Hepatocyte (in vitro differentiated cells): ENCODE measurements at places on chromosomes 16 and 17. TPM values are rescaled to one million over a fixed set of nuclear protein-coding genes. Genes with fewer than 3 reads are reported as not detected.

The DPEP2 gene
- 1.1 TPM in 1 of 2 replicates, not detected in the other for polyA plus RNA-seq

The PNMT gene
- 203 and 204 TPM in 2 replicates for polyA plus RNA-seq

The LGALS9B gene
- not detected in 2 replicates for polyA plus RNA-seq

The NEURL4 gene
- 9.5 and 13.9 TPM in 2 replicates for polyA plus RNA-seq

The SLX4 gene
- polyA plus RNA-seq = 1.9 and 3.4 TPM in 2 replicates

The TIMP2 gene
- 20.9 and 23.3 TPM in 2 replicates for polyA plus RNA-seq

DNA sequence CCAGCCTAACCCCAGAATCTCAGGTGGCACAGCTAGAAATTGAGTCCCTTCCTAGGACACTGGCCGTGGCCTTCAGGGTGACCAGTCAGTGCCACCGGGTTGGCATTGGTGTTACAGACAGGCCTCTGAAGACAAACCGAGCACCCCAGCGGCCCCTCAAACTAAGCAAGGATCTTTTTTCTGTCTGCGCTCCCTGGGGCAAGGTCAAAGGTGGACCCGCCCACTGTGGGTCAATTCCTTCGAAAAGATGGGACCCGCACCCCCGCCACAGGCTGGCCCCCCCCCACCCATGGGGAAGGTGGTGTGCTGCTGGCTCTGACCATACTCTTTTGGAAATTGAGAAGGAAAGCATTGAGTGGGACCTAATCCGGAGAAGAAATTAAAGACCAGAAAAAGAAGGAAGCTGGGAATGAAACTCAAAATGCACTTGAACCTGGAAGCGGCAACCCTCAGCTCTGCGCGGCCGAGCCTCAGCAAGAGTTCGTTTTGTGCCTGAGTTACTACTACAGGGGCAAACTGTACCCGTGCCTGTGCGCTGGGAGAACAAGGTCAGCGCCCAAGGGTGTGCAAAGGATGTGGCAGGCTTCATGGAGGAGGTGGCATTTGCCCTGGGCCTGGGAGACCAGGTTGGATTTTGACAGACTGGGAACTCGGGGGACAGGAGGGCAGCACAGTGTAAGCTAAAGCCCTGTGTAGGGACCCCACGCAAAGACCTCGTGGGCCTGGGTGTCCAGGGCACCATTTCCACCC is 20.4 kb downstream of the TMC6 start:
- no peak overlapping the region for H3K27ac ChIP-seq
- no peak for DNase-seq
- no peaks in the 10 kb centered on the region for H3K27me3 ChIP-seq
- H3K4me1 ChIP-seq = peaks cover 14% of the 10 kb centered on the region
- H3K4me3 ChIP-seq = no peak overlapping the region

- peak overlapping the region; percentile 25 for H3K27ac ChIP-seq
- H3K4me3 ChIP-seq = no peak overlapping the region
- no peaks in the 10 kb centered on the region for H3K4me1 ChIP-seq
Measured at GRCh38 chr17:29645515-29646051, 22.9 kb upstream of the CORO6 start.

DNA sequence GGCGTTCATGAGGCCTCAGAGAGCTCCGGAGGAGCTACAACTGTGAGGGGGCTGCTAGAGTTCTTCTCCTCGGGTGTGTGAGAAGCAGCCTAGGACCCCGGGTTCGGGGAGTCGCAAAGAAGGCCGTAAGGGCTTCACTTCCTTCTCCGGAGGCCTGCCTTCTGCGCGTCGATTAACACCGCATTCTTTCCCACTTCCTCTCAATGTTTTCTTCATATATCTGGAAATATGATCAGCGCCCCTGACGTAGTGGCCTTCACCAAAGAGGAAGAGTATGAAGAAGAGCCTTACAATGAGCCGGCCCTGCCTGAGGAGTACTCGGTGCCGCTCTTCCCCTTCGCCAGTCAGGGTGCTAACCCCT is 449 bp downstream of the SMCR8 start:
- H3K27ac ChIP-seq = peak overlapping the region; percentile 92
- no peak for DNase-seq
- peaks cover 61% of the 10 kb centered on the region for H3K4me1 ChIP-seq
- no peaks in the 10 kb centered on the region for H3K36me3 ChIP-seq

DNA sequence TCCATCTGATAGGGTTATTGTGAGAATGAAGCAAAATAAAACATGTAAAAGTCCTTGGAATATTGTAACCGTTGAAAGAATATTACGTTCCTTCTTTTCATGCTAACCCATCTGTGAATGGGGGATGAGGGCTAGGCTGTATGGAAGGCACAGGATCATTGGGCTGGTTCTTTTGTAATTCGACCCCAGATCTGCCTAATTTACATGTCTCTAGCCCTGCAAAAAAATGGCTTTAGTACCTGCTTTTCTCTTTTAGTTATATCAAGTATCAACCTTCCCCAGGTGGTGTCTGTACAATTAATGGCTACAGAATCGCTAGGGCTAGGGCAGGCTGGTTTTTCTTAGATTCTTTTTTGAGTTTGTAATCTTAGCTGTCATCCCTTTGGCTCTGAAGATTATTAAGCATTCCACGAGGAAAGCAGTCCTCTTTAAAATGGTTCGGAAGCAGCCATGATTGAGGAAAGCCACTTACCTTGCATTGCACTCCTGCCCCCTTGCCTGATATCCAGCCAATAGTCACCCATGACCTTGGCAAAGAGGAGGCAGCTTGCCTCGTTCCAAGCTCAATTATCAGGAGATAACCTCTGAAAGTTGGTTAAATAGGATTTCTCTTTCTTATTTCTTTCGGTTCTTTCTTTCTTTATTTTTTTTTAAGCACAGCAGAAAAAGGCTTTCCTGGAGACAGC is 153.9 kb upstream of the ZKSCAN2 start:
- no peaks in the 10 kb centered on the region for H3K27me3 ChIP-seq
- H3K4me3 ChIP-seq = no peak overlapping the region
- peaks cover 6% of the 10 kb centered on the region for H3K4me1 ChIP-seq
- no peaks in the 10 kb centered on the region for H3K36me3 ChIP-seq
- H3K27ac ChIP-seq = no peak overlapping the region
- no peak for DNase-seq

DNA sequence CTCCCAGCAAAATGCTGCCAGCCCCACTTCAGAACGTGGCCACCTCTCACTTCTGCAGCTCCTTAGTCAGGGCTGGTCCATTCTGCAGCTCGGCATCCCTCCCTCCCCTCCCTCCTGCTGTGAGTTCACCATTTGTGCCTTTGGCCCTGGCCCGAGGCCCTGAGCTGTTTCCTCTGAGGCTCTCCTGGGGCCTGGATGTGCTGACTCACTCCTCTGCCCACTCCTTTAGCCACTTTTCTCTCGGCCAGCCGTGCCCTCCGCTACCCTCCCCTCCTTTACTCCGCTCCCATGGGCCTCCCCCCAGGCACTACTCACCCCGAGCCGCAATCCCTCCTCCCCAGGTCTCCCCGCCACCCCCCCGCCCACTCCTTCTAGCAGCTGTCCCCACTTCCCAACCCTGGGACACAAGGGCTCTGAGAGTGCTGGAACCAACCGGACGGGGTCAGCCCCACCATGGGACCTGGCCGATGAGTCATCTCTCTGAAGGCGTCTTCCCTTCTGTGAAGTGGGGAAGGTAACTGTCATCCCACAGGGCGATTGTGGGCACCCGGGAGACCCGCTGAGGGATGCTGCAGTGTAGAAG is 11.5 kb downstream of the KCNG4 start:
- peak; percentile 64 for DNase-seq
- H3K4me3 ChIP-seq = no peak overlapping the region
- peaks cover 6% of the 10 kb centered on the region for H3K4me1 ChIP-seq
- no peak overlapping the region for H3K27ac ChIP-seq
- H3K36me3 ChIP-seq = no peaks in the 10 kb centered on the region
- H3K27me3 ChIP-seq = no peaks in the 10 kb centered on the region

DNA sequence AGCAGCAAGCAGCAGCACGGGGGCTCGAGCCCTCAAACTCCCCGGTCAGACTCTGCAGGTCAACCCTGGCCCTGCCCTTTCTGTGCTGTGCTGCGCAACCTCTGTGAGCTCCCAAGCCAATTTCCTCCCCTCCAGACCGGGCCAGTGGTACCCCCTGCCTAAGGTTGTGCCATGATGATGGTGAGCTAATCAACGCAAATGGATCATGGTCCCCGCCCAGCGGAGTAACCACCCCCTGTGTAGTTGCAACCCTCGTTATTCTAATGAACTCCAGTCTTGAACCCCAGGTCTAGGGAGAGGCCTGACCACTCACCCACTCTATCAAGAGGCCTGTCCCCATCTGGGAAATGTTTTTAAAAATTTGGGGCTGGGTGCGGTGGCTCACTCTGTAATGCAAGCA is 201.8 kb upstream of the FOXF1 start:
- H3K36me3 ChIP-seq = no peaks in the 10 kb centered on the region
- peaks cover 6% of the 10 kb centered on the region for H3K4me1 ChIP-seq
- no peak overlapping the region for H3K4me3 ChIP-seq
- no peak overlapping the region for H3K27ac ChIP-seq
- peaks cover 4% of the 10 kb centered on the region for H3K27me3 ChIP-seq

- no peaks in the 10 kb centered on the region for H3K36me3 ChIP-seq
- peaks cover 4% of the 10 kb centered on the region for H3K27me3 ChIP-seq
- H3K27ac ChIP-seq = no peak overlapping the region
- H3K4me1 ChIP-seq = peaks cover 4% of the 10 kb centered on the region
- no peak overlapping the region for H3K4me3 ChIP-seq
Measured at GRCh38 chr17:14792746-14793145, 472.4 kb downstream of the PMP22 start.

DNA sequence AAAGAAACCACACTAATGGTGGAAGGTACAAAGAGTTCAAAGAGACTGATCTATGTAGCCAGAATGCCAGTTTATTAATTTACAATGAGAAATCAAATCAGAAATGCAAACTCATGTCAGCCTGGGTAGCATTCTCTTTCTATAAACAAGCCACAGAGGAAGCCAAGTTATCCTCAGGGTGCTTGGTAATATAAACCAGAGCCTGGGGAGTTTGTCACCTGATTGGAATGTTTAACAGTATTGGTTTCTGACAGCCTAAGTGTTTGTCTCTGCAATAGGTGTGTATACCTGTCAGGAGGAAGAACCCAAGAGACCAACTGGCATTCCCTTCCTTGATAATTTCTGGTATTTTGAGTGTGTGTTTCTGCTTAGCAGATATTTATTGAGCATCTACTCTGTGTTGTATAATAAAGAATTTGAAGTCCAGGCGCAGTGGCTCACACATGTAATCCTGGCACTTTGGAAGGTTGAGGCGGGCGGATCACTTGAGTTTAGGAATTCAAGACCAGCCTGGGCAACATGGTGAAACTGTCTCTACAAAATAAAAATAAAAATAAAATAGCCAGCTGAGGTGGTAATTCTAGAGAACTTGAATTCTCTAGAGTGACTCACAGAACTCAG is 3.1 kb upstream of the C17orf58 start:
- no peaks in the 10 kb centered on the region for H3K27me3 ChIP-seq
- peak; percentile 30 for DNase-seq
- peaks cover 5% of the 10 kb centered on the region for H3K4me1 ChIP-seq
- no peak overlapping the region for H3K27ac ChIP-seq
- H3K36me3 ChIP-seq = no peaks in the 10 kb centered on the region

- H3K36me3 ChIP-seq = no peaks in the 10 kb centered on the region
- H3K27me3 ChIP-seq = no peaks in the 10 kb centered on the region
- DNase-seq = no peak
- H3K4me1 ChIP-seq = no peaks in the 10 kb centered on the region
- no peak overlapping the region for H3K27ac ChIP-seq
Measured at GRCh38 chr17:1053661-1054360, 56.9 kb downstream of the TIMM22 start.

GRCh38 chr17:64183815-64184214 is 53.9 kb upstream of the ERN1 start:
- no peak overlapping the region for H3K27ac ChIP-seq
- no peaks in the 10 kb centered on the region for H3K36me3 ChIP-seq
- no peaks in the 10 kb centered on the region for H3K27me3 ChIP-seq
- H3K4me3 ChIP-seq = no peak overlapping the region
- DNase-seq = no peak
- H3K4me1 ChIP-seq = peaks cover 19% of the 10 kb centered on the region

DNA sequence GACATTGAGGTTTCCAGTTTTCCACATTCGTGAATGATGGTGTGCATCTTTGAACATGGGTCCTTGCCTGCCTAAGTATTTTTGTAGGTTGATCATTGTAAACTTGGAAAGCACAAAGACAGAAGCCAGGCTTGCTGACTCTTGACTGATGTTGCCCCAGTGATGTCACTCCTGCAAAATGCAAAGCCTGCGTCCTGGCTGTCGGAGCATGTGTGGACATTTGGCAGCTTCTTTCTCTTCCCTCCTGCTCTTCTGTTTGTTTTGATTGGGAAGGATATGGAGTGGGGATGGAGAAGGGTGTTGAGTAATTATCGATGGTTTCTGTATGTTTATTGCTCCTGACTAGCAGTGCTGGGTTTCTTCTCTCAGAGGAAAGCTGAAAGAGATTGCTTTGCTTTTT is 3.2 kb downstream of the NDE1 start:
- no peaks in the 10 kb centered on the region for H3K4me1 ChIP-seq
- DNase-seq = no peak
- no peak overlapping the region for H3K4me3 ChIP-seq

- no peak overlapping the region for H3K4me3 ChIP-seq
- no peaks in the 10 kb centered on the region for H3K4me1 ChIP-seq
- no peaks in the 10 kb centered on the region for H3K36me3 ChIP-seq
- peak; percentile 23 for DNase-seq
- H3K27me3 ChIP-seq = no peaks in the 10 kb centered on the region
- H3K27ac ChIP-seq = peak overlapping the region; percentile 39
Measured at GRCh38 chr17:15475631-15476354, 8.4 kb upstream of the CDRT4 start.

GRCh38 chr17:1229349-1229899 is 40.8 kb upstream of the BHLHA9 start:
- H3K36me3 ChIP-seq = no peaks in the 10 kb centered on the region
- peak overlapping the region; percentile 59 for H3K27ac ChIP-seq
- peaks cover 49% of the 10 kb centered on the region for H3K27me3 ChIP-seq
- DNase-seq = peak; percentile 57

- H3K4me3 ChIP-seq = no peak overlapping the region
- DNase-seq = no peak
- peaks cover 14% of the 10 kb centered on the region for H3K4me1 ChIP-seq
- no peaks in the 10 kb centered on the region for H3K36me3 ChIP-seq
- no peak overlapping the region for H3K27ac ChIP-seq
Measured at GRCh38 chr17:82465023-82465603, 6.6 kb downstream of the NARF start.

GRCh38 chr16:7805686-7806396 is 473.2 kb downstream of the RBFOX1 start:
- H3K36me3 ChIP-seq = no peaks in the 10 kb centered on the region
- H3K4me3 ChIP-seq = no peak overlapping the region
- no peaks in the 10 kb centered on the region for H3K27me3 ChIP-seq
- DNase-seq = no peak

- no peak overlapping the region for H3K4me3 ChIP-seq
- peak; percentile 8 for DNase-seq
- H3K4me1 ChIP-seq = peaks cover 10% of the 10 kb centered on the region
- no peaks in the 10 kb centered on the region for H3K27me3 ChIP-seq
Measured at GRCh38 chr16:89697616-89698331, 3.7 kb downstream of the SPATA2L start.
